Omental fat pad (tissue), 4 donors: ENCODE measurements at places on chromosomes 1 and 21.

- DNase-seq: no peak
Measured at GRCh38 chr21:35254006-35254764, 205.1 kb upstream of the RUNX1 start.

DNA sequence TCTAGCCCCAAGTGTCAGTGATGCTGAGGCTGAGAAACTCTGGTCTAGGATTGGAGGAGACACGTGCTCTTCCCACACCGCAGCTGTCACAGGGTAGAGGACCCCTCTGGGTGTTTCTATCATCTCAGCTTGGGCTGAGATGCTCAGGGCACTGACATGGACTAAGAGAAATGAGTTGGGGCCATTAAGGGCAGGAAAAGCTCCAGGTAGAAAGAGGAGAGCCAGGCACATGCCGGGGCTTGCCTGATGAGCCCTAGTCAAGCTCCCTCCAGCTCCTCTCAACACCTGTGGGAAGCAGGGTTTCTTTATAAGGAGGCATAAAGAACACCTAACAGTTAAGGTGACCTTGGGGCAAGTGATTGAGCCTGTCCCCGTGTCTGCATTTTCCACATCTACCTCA, 17.3 kb downstream of the ABCA4 start:
- DNase-seq: no peak

GRCh38 chr21:38956007-38956406, 150.3 kb downstream of the ETS2 start:
- no peak for DNase-seq

DNA sequence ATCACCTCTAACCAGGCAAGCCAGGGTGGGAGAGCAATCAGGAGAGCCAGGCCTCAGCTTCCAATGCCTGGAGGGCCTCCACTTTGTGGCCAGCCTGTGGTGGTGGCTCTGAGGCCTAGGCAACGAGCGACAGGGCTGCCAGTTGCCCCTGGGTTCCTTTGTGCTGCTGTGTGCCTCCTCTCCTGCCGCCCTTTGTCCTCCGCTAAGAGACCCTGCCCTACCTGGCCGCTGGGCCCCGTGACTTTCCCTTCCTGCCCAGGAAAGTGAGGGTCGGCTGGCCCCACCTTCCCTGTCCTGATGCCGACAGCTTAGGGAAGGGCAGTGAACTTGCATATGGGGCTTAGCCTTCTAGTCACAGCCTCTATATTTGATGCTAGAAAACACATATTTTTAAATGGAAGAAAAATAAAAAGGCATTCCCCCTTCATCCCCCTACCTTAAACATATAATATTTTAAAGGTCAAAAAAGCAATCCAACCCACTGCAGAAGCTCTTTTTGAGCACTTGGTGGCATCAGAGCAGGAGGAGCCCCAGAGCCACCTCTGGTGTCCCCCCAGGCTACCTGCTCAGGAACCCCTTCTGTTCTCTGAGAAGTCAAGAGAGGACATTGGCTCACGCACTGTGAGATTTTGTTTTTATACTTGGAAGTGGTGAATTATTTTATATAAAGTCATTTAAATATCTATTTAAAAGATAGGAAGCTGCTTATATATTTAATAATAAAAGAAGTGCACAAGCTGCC, 19.8 kb downstream of the CSF1 start:
- DNase-seq: peak; percentile 11

- DNase-seq: no peak
Measured at GRCh38 chr1:155057104-155057503, 6.0 kb downstream of the ADAM15 start.
